ENCODE measurements at places on chromosomes 1 and 21.

DNA sequence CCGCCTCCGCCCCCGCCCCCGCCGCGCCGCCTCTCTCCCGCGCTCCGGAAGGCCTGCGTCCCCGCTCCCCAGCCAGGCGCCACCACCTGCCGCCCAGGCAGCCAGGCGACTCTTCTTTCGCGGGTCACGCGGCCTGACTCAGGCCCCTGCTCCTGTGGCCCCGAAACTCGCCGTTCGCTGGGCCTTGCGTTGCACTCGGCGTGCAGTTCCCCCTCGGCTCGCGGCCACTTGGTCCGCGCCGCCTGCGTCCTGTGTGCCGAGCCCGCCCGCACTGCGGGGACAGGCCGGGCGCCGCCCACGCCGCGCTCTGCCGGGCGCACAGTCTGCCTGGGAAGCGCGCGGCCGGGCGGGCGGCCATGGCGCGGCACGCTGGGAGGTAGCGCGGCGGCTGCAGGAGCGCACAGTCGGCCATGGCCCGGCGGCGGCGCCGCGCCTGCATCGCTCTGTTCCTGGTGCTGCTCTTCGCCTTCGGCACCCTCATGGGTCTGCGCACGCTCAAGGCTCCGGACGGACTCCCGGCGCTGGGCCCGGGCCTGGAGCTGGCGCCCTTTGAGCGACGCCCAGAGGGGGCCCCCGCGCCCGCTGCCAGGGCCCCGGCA, at the start of gene MANEAL:
Gene MANEAL, plus strand, starts transcription at position 75 of the 599 bp plus-strand sequence. Its CDS starts 336 bp downstream, at position 411.
- DNase-seq, result peak; percentile 32

- no peak for DNase-seq
These were observed 4.9 kb upstream of the MIIP start for GRCh38 chr1:12014141-12014991.

DNA sequence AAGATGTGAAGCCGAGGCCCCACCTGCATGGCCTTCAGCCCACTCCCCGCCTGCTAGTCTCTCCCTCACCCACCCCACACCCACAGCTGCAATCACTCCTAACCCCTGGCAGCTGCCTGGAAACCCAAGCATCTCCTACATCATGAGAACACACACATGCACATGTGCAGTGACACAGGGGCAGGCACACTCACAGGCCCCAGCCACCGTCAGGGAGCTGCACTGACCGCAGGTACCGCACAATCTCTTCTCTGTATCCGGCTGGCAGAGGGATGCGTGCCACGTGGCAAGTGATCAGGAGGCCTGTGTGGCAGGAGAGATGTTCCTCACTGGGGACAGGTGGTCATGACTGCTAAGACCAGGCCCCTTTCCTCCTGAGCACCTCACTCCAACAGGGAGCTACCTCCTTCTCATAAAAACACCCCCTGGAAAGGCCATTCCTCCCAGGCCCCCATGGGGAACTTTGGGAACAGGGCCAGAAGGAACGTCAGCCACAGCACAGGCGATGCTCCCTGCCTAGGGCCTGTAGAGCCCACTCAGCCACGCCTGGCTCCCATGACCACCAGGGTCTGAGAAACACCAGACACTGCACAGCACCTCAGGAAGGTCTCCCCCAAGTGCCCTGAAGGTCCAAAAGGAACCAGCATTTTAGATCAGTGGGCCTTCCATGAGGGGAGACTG, 6.0 kb downstream of the LSS start:
- DNase-seq, result no peak

GRCh38 chr21:39078322-39079065, 104.8 kb downstream of the PSMG1 start:
- DNase-seq, result no peak

- DNase-seq, result no peak
These were observed 1.5 kb downstream of the SPATA6 start for GRCh38 chr1:48470481-48470855.

DNA sequence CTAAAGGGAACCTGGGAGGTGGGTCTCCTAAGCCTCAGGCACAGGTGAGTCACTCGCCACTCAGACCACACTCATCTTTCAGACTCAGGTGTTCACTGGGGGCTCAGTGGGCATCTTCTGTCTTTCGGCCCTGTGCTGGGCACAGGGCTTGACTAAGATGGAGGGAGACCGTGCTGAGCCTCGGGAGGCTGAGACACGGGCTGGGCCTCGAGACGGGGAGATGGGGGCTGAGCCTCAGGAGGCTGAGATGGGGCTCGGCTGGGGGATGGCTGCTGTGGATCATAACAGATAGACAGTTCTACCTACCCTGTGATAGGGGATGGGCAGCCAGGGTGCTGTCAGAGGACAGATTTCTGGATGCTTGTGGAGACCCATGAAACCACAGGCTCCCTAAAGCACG, 15.5 kb upstream of the IFNLR1 start:
- no peak for DNase-seq

All from SW 1271 (cell line).